ENCODE measurements at places on chromosomes 2 and 18. TPM values are rescaled to one million over a fixed set of nuclear protein-coding genes. Genes with fewer than 3 reads are reported as not detected.
A peak's percentile ranks its signal among the peaks of the same experiment; 100 is the strongest.

DNAJB2 gene
- total RNA-seq = 79.4 TPM

ACOXL gene
- 47.5 TPM for total RNA-seq

RAX gene
- total RNA-seq = not detected

PPP1R1C gene
- 5.8 TPM for total RNA-seq

GRCh38 chr2:10490806-10491291 lies 42.7 kb upstream of the ODC1 start:
- DNase-seq = no peak
- no peak overlapping the region for H3K27ac ChIP-seq
- no peaks in the 10 kb centered on the region for H3K4me1 ChIP-seq
- H3K27me3 ChIP-seq = no peaks in the 10 kb centered on the region
- H3K36me3 ChIP-seq = no peaks in the 10 kb centered on the region

DNA sequence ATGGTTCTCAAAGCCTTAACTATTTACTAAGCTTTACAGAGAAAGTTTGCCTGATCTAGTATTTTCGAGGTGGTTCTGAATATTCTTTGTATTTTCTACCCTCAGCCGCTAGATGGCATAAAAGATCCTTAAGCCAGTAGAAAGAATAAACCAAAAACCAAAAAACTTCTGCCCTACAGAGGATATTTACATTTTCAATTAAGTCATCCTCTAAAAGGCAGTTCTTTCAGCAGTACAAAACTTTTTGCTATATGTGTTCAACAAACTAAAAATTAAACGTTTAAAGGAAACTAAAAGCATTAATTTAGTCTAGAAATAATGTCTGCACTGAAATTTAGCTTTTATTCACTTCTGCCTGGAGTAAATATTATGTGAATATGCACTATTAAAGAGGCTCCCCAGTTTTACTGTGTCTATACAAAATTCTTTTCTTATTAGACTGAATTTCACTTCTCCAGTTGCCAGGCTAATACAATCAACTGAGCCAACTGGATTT lies 297.5 kb downstream of the PIEZO2 start:
- H3K27me3 ChIP-seq = no peaks in the 10 kb centered on the region
- DNase-seq = no peak
- H3K4me1 ChIP-seq = no peaks in the 10 kb centered on the region
- H3K4me3 ChIP-seq = no peak overlapping the region
- H3K36me3 ChIP-seq = no peaks in the 10 kb centered on the region
- no peak overlapping the region for H3K27ac ChIP-seq

DNA sequence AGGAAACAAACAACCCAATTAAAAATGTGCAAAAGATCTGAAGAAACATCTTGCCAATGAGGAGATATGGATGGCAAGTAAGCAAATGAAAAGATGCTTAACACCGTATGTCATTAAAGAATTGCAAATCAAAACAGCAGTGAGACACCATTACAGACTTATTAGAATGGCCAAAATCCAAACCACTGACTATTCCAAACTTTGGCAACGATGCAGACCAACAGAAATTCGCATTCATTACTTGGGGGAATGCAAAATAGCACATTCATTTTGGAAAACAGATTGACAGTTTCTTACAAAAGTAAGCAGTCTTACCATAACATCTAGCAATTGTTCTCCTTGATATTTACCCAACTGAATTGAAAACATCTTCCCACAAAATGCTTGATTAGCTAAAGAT lies 1118.7 kb downstream of the SUCLG1 start:
- H3K4me1 ChIP-seq = no peaks in the 10 kb centered on the region
- H3K27me3 ChIP-seq = no peaks in the 10 kb centered on the region
- no peak for DNase-seq

- no peaks in the 10 kb centered on the region for H3K27me3 ChIP-seq
- no peaks in the 10 kb centered on the region for H3K36me3 ChIP-seq
Observed at GRCh38 chr2:224709301-224709700, 6.9 kb downstream of the CCDC195 start.

- peak; percentile 58 for DNase-seq
- no peak overlapping the region for H3K27ac ChIP-seq
- no peaks in the 10 kb centered on the region for H3K36me3 ChIP-seq
- H3K4me3 ChIP-seq = no peak overlapping the region
Observed at GRCh38 chr2:71534826-71535225, 81.5 kb downstream of the DYSF start.

GRCh38 chr2:148044322-148044721 lies 23.4 kb downstream of the MBD5 start:
- H3K27ac ChIP-seq = no peak overlapping the region
- H3K4me1 ChIP-seq = no peaks in the 10 kb centered on the region
- no peaks in the 10 kb centered on the region for H3K27me3 ChIP-seq
- no peak for DNase-seq
- no peak overlapping the region for H3K4me3 ChIP-seq

DNA sequence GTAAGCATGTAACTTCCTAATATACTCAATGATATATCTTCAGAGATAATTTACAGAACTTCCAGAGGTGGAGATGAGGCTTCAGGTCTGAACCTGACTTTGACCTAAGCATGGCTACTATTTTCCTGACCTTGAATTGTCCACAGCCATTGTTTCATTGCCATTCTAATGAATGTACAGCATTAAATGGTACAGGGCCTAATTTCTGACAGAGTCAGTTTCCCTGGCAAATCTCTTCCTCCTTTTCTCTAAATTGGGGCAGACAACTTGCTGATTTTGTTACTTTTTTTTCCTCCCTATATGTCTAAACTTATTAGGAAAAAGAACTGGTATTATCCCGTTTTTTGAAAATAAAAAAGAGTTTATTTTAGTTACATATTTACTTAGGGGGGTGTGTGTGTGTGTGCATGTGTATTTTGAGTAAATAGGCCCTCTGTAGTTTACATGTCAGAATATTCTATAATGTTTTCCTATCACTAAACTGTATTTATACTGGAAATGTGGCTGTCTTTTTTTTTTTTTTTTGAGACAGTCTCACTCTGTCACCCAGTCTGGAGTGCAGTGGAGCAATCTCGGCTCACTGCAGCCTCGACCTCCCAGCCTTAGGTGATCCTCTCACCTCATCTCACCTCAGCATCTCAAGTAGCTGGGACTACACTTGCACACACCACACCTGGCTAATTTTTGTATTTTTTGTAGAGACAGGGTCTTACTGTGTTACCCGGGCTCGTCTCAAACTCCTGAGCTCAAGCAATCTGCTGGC lies 43.3 kb upstream of the SCN9A start:
- DNase-seq = no peak
- no peak overlapping the region for H3K27ac ChIP-seq
- H3K27me3 ChIP-seq = no peaks in the 10 kb centered on the region
- no peak overlapping the region for H3K4me3 ChIP-seq

DNA sequence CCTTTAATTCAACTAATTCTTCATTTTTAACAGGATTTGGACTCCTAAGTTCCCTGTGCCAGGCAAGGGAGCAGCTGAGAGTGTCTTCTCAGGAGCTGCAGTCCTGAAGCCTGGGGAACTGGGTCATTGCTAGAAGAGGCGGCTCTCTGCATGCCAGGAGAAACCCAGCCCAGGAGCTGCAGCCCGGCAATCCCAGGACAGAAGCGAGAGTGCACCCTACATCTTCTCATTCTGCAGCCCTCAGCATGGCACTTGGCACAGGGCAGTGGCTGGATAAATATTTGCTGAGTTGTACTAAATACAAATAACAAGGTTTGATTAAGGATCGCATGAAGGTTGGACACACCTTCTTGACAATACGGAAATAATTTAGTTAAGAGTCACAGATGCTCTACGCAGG lies 244.9 kb upstream of the PXDN start:
- peaks cover 3% of the 10 kb centered on the region for H3K27me3 ChIP-seq
- H3K4me3 ChIP-seq = no peak overlapping the region
- H3K4me1 ChIP-seq = no peaks in the 10 kb centered on the region
- no peak overlapping the region for H3K27ac ChIP-seq
- DNase-seq = no peak

DNA sequence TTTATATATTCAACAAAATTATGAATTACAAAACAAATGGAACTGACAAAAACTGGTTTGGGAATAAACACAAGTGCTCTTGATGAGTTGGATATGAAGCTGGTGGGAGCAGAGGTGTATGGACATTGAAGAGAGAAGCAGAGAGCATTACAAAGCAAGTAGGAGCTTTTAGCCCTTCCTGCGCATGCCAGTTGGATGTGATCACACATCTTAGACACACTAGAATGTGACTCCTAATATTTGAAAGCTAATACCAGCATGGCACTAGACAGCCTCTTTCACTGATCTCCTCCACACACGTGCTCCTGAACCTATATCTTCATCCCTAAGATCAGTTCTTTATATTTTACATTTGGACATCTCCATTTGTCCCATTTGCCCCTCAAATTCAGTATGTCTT lies 298.1 kb downstream of the MTX2 start:
- no peak overlapping the region for H3K4me3 ChIP-seq
- H3K36me3 ChIP-seq = no peaks in the 10 kb centered on the region
- DNase-seq = no peak
- H3K4me1 ChIP-seq = no peaks in the 10 kb centered on the region

- H3K27me3 ChIP-seq = no peaks in the 10 kb centered on the region
- no peaks in the 10 kb centered on the region for H3K4me1 ChIP-seq
- no peak overlapping the region for H3K27ac ChIP-seq
- H3K36me3 ChIP-seq = no peaks in the 10 kb centered on the region
- H3K4me3 ChIP-seq = no peak overlapping the region
Observed at GRCh38 chr2:26317377-26318105, 28.4 kb upstream of the SELENOI start.

- H3K27me3 ChIP-seq = peaks cover 5% of the 10 kb centered on the region
- H3K27ac ChIP-seq = no peak overlapping the region
- H3K4me1 ChIP-seq = no peaks in the 10 kb centered on the region
- H3K4me3 ChIP-seq = no peak overlapping the region
- DNase-seq = no peak
Observed at GRCh38 chr2:149513461-149513860, 74.1 kb downstream of the MMADHC start.

GRCh38 chr2:208179028-208179609 lies 10.7 kb downstream of the C2orf80 start:
- no peak overlapping the region for H3K27ac ChIP-seq
- H3K4me1 ChIP-seq = no peaks in the 10 kb centered on the region
- no peaks in the 10 kb centered on the region for H3K27me3 ChIP-seq
- no peak overlapping the region for H3K4me3 ChIP-seq
- DNase-seq = peak; percentile 66
- no peaks in the 10 kb centered on the region for H3K36me3 ChIP-seq

GRCh38 chr2:23926290-23926749 lies 603 bp downstream of the ATAD2B start:
- H3K4me1 ChIP-seq = peaks cover 17% of the 10 kb centered on the region
- H3K4me3 ChIP-seq = peak overlapping the region; percentile 92
- peak overlapping the region; percentile 94 for H3K27ac ChIP-seq

DNA sequence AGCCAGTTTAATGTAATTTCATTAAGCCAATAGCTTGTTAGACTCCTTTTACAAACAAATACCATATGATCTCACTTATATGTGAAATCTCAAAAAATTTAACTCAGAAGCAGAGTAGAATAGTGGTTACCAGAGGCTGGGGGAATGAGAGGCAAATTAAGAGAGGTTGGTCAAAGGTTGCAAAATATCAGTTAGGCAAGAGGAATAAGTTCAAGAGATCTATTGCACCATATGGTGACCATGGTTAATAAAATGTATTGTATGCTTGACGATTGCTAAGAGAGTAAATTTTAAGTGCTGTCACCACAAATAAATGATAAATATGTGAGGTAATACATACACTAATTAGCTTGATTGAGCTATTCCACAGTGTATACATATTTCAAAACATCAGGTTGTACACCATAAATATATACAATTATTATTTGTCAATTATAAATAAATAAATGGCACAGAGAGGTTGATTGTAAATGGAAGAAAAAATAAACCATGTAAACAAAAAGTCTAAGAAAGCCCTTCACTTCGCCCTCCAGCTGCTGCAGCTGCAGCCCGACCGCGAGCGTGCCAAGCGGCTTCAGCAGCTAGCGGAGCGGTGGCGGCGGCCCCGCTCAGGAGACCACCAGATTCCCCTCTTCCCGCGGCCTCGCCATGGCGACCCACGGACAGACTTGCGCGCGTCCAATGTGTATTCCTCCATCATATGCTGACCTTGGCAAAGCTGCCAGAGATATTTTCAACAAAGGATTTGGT lies 23.0 kb upstream of the ACTR2 start:
- H3K4me3 ChIP-seq = no peak overlapping the region
- H3K27ac ChIP-seq = no peak overlapping the region
- no peaks in the 10 kb centered on the region for H3K27me3 ChIP-seq
- H3K36me3 ChIP-seq = no peaks in the 10 kb centered on the region
- DNase-seq = no peak
- H3K4me1 ChIP-seq = no peaks in the 10 kb centered on the region

DNA sequence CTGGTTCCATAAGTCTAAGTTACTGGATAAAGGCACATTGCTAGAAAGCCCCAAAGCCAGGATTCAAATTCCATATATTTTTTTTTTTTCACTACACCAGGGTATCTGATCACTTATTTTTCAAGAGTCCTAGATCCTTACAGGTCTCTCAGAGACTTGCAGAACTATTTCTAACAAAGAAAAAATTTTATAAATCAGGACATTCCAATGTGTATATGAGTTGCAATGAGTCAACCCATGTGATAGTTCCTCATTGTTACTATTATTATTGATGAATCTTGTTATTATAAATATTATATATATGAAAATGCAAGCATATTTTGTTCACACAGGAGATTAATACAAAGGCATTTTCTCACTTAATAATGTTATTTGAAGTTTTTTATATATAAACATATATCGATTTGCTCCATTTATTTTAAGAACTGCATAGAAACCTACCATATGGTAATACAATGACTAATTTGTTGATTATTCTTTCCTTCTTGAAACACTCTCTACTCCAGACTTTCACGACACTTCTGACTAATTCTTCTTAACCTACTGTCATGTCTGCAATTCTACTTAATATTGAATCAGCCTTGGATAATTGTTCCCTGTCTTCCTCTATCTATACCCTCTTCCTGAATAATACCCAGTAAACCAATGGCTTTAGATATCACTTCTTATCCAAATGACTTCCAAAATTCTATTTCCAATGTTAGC lies 968.4 kb upstream of the NRXN1 start:
- H3K36me3 ChIP-seq = no peaks in the 10 kb centered on the region
- no peak for DNase-seq
- no peaks in the 10 kb centered on the region for H3K27me3 ChIP-seq
- H3K4me3 ChIP-seq = no peak overlapping the region
- no peak overlapping the region for H3K27ac ChIP-seq

Measured in upper lobe of right lung (tissue), 1 donor.